ENCODE measurements at places on chromosomes 12 and 14. TPM values are rescaled to one million over a fixed set of nuclear protein-coding genes. Genes with fewer than 3 reads are reported as not detected.
A peak's percentile ranks its signal among the peaks of the same experiment; 100 is the strongest.

DNA sequence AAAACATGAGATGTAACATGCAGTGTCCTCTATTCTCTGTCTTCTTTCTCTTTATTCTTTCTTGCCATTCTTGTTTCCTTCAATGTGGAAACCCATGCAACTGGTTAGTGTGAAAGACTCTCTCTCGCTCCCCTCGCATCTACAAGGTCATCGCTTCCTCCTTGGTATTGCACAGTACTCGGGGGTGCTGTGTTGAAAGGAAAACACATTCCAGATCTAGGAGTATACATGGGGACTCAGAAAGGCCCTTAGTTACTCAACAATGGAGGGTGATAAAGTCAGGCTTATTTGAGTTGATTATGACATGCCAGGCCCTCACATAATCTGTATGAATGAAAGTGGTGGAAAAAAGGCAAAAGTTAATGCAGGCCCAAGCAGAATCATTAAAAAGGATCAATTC lies 75.5 kb upstream of the OVCH1 start:
- H3K4me1 ChIP-seq, result no peaks in the 10 kb centered on the region
- DNase-seq, result no peak
- H3K4me3 ChIP-seq, result no peak overlapping the region
- H3K27me3 ChIP-seq, result no peaks in the 10 kb centered on the region
- no peaks in the 10 kb centered on the region for H3K36me3 ChIP-seq
- H3K27ac ChIP-seq, result no peak overlapping the region

DNA sequence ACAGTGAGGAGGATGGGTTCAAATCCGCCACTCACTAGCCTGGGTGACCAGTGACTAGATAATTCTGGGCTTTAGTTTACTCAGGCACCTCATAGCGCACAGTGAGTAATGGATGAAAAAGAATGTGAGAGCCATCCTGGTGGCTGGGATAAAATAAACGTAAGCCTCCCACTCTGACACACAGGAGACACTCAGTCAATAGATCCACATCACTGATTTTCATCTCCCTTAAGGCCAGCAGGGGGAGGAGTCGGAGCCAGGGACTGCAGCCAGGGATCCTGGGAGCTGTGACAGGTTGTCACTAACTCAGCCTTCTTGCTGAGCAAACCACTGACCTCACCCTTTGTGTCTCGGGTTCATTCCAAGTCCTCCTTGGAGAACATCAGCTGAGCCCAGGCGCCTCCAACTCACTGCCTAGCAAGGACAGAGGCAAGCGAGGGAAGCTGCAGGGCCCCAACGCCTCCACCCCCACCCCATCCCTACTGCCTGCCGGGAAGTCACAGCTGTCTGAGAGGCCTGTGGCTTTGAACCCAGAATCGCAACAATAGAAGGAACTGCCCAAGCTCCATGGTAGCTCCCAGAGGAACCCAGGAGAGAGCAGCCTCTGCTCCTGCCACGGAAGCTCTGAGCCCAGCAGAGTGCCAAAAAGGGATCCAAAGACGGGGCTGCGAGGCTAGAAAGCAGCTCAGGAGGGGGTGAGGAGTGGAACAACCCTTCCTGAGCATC lies 30.7 kb downstream of the PXN start:
- H3K4me3 ChIP-seq, result no peak overlapping the region
- H3K27ac ChIP-seq, result peak overlapping the region; percentile 41
- DNase-seq, result no peak
- H3K4me1 ChIP-seq, result peaks cover 73% of the 10 kb centered on the region

Gene KRT85
- not detected for total RNA-seq

- no peaks in the 10 kb centered on the region for H3K27me3 ChIP-seq
- H3K27ac ChIP-seq, result no peak overlapping the region
- no peaks in the 10 kb centered on the region for H3K36me3 ChIP-seq
- H3K4me1 ChIP-seq, result no peaks in the 10 kb centered on the region
- H3K4me3 ChIP-seq, result no peak overlapping the region
- DNase-seq, result no peak
Measured at GRCh38 chr12:32087306-32087705, 19.3 kb upstream of the BICD1 start.

GRCh38 chr14:100434911-100435438 lies 111.8 kb downstream of the SLC25A47 start:
- no peaks in the 10 kb centered on the region for H3K36me3 ChIP-seq
- H3K4me1 ChIP-seq, result no peaks in the 10 kb centered on the region
- H3K4me3 ChIP-seq, result no peak overlapping the region
- H3K27ac ChIP-seq, result no peak overlapping the region
- H3K27me3 ChIP-seq, result no peaks in the 10 kb centered on the region
- DNase-seq, result no peak

- no peaks in the 10 kb centered on the region for H3K36me3 ChIP-seq
- H3K27me3 ChIP-seq, result no peaks in the 10 kb centered on the region
- H3K27ac ChIP-seq, result no peak overlapping the region
Measured at GRCh38 chr12:127711108-127711507, 555.9 kb upstream of the TMEM132C start.

GRCh38 chr12:94099191-94099590 lies 49.2 kb upstream of the PLXNC1 start:
- peaks cover 13% of the 10 kb centered on the region for H3K4me1 ChIP-seq
- H3K27ac ChIP-seq, result no peak overlapping the region
- no peaks in the 10 kb centered on the region for H3K27me3 ChIP-seq
- no peaks in the 10 kb centered on the region for H3K36me3 ChIP-seq
- H3K4me3 ChIP-seq, result no peak overlapping the region
- DNase-seq, result no peak

Data from naive thymus-derived CD4-positive, alpha-beta T cell (primary cell).